ENCODE measurements at places on chromosomes 1 and 21.

DNA sequence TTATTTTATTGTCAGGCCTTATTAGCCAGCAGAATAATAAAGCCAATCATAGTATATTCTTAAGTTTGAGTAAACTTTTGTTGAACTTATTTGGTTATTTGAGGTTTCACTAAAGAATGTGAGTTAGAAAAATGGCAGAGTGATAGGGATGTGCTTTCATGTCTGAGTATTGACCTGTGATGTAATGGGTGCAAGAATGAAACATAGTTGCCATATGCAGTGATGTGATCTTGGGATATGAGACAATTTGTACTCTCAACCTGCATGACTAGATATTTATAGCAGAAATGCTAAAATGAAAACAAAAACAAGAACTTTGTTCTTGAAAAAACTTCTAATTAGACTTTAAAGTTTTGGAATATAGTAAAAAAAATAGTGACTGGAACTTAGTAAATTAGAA is 97.9 kb downstream of the DISP1 start:
- DNase-seq: no peak

DNA sequence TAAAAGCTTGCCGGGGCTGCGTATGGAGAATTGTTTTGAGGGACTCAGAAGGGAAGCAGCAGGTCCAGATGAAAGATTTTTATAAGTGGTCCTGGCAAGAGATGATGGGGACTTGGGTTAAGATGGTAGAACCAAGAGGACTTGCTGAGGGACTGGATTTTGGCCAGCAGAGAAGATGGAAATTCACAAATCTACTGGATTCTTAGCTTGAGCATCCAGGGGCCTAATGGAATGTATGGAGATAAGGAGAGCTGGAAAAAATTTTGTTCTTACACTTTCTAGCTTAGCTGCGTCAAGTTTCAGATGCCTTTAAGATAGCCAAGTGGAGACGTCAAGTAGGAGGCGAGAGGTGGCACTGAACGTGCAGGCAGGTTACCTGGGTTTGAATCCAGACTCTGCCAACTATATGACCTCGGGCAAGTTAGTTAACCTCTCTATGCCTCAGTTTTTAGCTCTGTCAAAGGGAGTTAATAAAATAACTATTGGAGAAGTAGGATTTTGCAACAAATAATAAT is 3.4 kb upstream of the RBP7 start:
- no peak for DNase-seq

DNA sequence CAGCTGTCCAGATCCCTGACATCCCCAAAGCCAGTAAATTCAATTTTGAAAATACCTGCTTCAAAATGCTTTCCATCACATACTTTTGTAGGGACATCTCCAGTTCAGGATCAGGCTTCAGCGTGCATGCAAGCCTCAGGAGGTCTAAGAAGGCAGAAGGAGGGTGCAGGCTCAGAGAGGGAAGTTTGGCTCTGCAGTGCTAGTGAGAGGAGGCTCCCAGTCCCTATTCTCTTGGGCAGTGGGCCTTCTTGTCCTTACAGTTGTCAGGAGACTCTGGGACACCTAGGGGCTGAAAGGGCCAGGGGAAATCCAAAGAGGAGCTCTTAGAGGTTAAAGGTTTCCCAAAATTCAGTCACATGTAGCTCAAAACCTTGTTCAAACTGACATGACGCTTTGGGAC is 20.1 kb downstream of the ADCY10 start:
- no peak for DNase-seq

GRCh38 chr1:63321066-63321784 is 1.1 kb upstream of the FOXD3 start:
- no peak for DNase-seq
